ENCODE measurements at places on chromosomes 6 and 20.

DNA sequence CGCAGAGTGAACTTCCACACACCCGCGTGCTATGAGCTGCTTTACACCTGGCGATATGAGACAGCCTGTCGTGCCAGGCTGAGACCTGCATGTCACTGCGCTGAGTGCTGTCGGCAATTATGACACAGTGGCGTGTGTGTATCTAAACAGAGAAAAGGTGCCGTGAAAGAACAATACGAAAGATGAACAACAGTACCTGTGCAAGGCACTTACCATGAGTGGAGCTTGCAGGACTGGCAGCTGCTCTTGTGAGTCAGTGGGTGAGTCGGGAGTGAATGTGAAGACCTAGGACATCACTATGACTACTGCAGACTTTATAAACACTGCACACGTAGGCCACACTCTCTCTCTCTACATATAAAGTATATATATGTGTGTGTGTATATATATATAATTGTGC, 68.5 kb upstream of the DUSP22 start:
- DNase-seq = no peak

- DNase-seq = no peak
These were observed 137.2 kb downstream of the FARS2 start for GRCh38 chr6:5398530-5398929.

DNA sequence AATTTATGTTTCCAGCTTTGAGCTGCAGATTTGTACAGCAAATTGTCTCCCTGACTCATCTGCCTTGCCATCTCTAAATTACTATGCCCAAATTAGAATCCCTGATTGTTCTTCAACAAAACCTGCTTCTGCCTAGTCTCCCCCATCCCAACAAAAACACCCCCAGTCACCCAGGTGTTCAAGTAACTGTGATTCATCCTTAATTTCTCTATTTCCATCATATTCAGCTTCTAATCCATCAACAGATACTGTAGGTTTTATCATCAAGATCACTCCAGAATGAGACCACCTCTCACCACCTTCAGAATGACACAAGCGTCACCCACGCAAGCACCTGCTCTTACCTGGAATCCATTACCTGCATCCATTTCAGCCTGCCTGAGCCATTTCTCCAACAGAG, 498.5 kb downstream of the PRKN start:
- no peak for DNase-seq

DNA sequence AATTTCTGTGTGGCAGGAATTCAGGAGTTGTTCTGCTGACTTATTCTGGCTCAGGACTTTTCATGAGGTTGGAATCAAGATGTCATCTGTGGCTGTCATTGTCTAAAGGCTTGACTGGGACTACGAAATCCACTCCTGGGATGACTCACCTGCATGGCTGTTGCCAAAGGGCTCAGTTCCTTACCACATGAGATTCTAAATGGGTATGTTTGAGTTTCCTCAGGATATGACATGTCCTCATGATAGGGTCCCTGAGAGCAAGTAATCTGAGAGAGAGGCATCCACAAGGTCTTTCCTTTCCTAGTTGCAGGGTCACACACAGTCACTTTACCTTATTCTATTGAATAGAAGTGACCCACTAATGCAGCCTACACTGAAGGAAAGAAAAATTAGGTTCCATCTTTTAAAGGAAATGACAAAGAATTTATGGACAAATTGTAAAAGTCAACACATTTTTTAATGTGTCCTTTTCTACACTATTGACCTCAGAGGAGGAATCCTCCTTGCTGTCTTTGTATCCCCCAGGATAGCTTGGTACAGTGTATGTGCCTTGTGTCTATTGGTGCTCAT, 1025.0 kb upstream of the GJE1 start:
- no peak for DNase-seq

GRCh38 chr20:41567615-41568014, 50.6 kb downstream of the CHD6 start:
- no peak for DNase-seq

DNA sequence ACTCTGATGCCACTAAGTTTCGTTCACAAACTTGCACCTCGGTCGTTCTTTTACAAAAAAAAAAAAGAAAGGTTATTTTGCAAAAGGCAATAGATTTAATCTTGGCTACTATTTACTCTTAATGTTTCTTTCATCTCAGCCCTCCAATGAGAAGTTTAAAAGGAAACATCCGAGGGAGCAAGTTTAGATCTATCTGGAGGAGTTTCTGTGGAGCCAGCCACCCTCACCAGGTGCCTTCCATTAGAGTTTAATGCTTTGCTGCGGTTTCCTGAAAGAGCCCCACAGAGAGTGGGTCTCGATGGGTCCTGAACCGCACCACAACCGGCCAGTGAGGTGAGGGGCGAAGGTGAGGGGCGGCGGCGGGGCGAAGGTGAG, 632 bp downstream of the PRKN start:
- DNase-seq = no peak

- DNase-seq = no peak
These were observed 284.9 kb downstream of the PRKN start for GRCh38 chr6:162442687-162443086.

DNA sequence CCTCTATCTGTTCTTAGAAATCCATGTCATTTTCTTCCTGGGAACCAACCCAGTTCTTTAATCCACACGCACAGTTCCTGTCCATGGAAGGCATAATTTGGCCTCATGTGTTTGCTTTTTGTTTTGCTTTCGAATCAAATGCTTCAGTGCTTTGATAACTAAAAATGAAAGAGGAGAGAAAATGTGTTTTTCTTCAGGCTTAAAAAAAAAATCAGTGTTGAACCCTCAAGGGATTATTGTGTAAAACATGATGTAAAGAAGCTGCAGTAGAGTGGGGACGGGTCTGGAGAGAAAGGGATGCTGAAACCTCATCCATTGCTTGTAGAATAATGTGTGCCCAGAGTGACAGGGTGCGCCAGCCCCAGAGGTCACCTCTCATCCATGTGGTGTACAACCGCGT, 197.5 kb upstream of the JARID2 start:
- DNase-seq = no peak

GRCh38 chr6:146200176-146200575, 171.3 kb downstream of the GRM1 start:
- no peak for DNase-seq

DNA sequence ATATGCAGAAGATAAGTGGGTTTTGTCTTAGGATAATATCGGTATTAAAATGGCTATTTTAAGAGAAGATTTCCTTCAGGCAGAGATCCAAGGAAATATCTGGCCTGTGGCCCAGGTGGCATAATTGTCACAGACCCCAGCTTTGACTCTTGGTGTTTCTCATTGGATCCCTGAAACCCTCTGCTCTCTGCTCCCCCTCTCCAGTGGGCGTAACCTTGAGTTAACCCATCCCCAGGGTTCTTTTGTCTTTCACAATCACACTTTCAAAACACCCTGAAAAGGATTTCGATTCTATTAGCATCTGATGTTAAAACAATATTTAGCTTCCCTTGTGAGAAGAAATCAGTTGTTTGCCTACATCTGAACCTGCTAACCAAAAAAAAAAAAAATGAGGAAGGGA, 7.2 kb downstream of the SSTR4 start:
- no peak for DNase-seq

DNA sequence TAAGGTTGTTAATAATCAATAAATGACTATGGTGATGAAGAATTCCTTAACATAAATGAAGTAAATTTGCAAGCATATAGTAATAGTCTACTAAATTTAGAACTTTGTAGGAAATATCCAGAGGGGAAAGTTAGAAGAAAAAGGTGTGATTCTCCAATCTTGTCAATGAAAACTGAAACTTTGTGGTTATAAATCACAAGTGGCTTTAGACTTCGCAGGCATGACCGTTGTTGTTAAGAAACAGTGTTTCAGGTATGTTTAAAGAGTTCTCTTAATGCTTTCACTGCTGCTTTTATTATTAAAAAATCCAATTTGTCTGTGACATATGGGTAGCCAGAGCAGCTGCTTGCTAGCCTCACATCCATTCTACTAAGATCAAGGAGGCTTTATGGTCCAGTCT, 475.6 kb upstream of the ADGRB3 start:
- DNase-seq = no peak

- DNase-seq = no peak
These were observed 223.1 kb upstream of the AGPAT4 start for GRCh38 chr6:161496941-161497340.

DNA sequence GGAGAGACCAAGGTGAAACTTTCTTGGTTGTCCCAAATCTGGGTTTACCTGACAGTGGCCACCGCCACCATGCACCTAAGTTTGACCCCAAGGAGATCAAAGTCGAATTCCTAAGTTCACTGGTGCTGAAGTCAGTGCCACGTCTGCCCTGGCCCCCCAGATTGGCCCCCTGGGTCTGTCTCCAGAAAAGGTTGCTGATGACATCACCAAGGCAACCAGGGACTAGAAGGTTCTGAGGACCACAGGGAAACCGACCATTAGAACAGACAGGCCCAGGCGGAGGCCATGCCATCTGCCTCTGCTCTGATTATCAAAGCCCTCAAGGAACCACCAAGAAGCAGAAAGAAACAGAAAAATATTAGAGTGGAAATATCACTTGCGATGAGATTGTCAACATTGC, 91.2 kb downstream of the DLL1 start:
- no peak for DNase-seq

DNA sequence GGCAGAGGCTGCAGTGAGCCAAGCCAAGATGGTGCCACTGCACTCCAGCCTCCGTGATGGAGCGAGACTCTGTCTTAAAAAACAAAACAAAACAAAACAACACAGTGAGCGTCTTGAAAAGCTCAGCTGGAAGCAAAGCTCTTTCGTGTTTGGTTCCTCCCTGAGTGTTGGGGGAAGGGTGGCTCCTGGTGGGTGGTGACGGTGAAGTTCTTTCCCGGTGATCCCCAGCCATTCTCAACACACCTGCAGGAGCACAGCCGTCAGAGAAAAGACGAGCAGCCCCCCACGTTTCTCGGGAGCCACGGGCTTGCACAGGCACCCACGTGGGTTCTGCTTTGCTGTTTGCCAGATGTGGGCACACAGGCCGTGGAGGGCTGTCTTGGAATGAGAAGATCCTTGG, 3.2 kb downstream of the BHLHE23 start:
- DNase-seq = no peak

GRCh38 chr6:137638926-137639706, 144.9 kb upstream of the OLIG3 start:
- DNase-seq = no peak

GRCh38 chr6:38259736-38260135, 380.0 kb downstream of the BTBD9 start:
- no peak for DNase-seq

GRCh38 chr6:164085091-164086075, 670.9 kb downstream of the QKI start:
- DNase-seq = no peak

DNA sequence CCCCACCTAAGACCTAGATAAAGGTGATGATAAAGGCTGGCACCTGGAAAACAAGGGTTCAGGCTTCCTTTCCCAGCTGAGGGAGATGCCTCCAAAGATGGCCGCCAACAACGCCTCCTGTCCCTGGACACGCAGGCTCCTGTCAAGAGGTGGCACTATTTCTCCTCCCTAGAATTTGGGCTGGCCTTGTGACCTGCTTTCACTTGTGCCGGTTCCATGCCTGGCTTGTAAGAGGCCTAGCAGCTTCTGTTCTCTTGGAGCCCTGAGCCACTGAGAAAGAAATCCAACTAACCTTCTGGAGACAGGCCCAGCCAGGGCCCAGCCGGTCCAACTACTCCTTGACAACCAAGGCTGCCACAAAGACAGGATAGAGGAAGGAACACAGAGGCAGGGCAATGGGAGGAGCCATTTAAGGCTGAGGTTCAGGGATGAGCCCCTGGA, 60.2 kb upstream of the RALY start:
- peak; percentile 11 for DNase-seq

GRCh38 chr6:116011520-116011919, 49.2 kb downstream of the FRK start:
- no peak for DNase-seq

DNA sequence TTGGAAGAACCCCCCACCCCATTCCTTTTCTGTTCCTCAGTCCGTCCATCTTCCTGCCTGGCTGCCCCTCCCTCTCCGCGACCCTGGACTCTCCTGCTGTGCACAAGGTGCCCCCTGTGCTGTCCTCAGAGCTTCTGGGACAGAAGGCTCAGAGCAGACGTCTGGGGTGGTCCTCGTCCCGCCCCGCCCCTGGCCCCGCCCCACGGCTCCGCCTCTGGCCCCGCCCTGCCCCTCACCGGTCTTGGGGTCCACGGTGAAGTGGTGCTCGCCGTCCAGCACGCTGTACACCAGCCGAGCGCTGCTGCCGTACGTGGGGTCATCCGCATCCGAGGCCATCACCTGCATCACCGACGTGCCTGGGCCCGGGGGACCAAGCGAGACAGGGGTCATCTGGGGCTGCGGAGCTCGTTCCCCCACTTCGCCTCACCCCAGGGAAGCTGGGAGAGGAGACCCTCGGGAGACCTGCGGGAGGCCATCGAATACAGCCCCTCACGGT, 81.0 kb downstream of the CDH22 start:
- no peak for DNase-seq

DNA sequence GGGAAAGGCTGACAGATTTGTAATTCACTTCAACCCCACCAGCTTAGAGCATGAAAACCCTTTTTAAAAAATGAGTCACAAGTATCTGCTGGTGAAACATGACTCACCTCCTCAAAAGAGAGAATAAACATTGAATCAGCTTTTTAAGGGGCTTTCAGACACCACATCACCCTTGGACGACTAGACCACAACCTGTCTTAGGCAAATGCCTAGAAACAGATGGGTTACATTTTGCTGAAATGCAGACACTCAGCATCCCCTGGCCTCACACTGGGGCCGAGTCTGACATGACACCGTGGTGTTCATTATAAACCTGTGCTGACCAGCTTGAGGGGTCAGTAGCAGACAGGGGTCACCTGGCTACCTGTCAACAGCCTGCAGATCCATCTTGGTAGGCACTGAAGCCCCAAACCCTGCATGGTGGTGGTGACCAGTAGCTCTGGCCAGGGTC, 175.3 kb upstream of the CST7 start:
- no peak for DNase-seq

- DNase-seq = no peak
These were observed 11.4 kb upstream of the IFNGR1 start for GRCh38 chr6:137230547-137230946.

- DNase-seq = no peak
These were observed 45.7 kb downstream of the HNF4A start for GRCh38 chr20:44400970-44401769.

- no peak for DNase-seq
These were observed 304.1 kb upstream of the TCF21 start for GRCh38 chr6:133584823-133585222.

DNA sequence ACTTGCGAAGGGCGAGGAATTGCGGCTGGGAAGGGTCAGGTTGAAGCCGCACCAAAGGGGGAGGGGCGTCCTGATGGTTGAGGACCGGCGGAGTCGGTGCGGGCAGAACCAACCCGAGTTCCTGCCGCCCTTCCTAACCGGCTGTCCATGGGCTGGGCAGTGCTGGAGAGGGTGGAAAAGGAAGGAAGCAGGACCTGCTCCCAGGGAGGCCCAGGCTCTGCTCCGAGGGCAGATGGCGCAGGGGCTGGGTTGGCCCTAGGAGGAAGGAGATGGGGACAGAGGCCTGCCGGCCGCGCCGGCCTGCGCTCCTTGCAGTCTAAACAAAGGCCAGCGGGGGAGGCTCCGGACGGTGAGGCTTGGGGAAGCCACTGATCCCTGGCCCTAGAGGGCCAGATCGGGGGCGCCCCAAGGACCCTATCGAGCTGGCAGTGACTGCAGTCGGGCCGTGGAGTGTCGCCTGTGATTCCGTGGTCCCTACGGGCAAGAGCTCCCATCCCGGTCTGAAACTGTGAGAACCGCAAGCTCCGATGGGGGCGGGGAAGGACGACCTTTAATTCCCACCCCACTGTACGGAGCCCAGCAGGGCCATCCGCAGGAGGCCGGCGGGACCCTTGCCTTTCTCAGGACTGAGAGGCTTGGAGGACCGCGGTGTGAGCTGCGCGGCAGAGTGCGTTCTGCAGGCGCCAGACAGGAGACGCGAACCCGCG, 39.4 kb downstream of the YTHDF1 start:
- DNase-seq = no peak

- DNase-seq = no peak
These were observed 136.0 kb upstream of the TOP1 start for GRCh38 chr20:40892642-40893041.

Measured in stimulated activated CD8-positive, alpha-beta memory T cell treated with anti-CD3 and anti-CD28 coated beads, Interleukin-7, amount 100 ng/mL, for 1 hour (primary cell).